Tibial nerve (tissue), 4 donors: ENCODE measurements at places on chromosomes 11 and 22.

GRCh38 chr11:83157594-83158356, 844 bp downstream of the PCF11 start:
- DNase-seq = peak; percentile 16
- peak overlapping the region; percentile 93 for H3K4me3 ChIP-seq
- H3K27me3 ChIP-seq = no peaks in the 10 kb centered on the region
- H3K36me3 ChIP-seq = no peaks in the 10 kb centered on the region
- peaks cover 15% of the 10 kb centered on the region for H3K4me1 ChIP-seq

DNA sequence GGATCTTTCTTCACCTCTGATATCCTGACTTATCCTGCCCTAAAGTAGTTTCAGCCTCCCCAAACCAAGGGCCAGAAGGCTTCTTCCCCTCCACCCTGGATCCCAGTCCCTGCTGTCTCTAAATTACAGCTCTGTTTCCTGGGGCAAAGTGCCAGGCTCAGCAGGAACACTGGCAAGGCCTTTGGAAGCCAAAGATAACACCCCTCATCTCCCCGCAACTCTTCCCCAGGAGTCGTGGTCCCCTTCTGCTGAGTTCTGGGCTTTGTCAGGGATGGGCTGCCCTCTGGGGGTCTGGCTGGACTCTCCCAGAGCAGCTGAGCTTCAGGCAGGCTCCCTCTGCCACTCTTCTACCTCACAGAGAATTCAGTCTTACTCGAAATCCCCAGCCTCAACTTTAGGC, 53.8 kb upstream of the AMPD3 start:
- H3K4me3 ChIP-seq = no peak overlapping the region
- H3K27me3 ChIP-seq = no peaks in the 10 kb centered on the region
- DNase-seq = no peak
- peaks cover 5% of the 10 kb centered on the region for H3K4me1 ChIP-seq
- no peak overlapping the region for H3K27ac ChIP-seq

DNA sequence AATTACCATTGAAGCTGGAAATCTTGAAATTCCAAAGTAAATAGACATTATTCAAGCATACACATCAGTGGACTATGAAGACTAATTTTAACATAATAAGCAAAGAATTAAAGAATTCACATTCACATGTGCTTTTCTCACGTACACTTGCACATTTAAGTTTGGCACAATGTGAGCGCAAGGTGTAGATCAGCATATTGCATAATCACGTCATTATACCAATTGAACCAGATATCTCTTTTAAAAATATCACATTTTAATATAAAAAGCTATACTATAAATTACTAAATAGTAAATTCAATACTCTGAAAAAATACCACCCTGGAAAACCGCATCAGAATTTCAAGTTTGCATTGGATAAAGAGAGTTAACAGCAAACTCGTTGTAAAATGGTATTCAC, 60.7 kb downstream of the SESN3 start:
- no peaks in the 10 kb centered on the region for H3K27me3 ChIP-seq
- H3K27ac ChIP-seq = no peak overlapping the region
- no peaks in the 10 kb centered on the region for H3K4me1 ChIP-seq
- no peak for DNase-seq
- no peak overlapping the region for H3K4me3 ChIP-seq

- H3K27ac ChIP-seq = no peak overlapping the region
- no peaks in the 10 kb centered on the region for H3K27me3 ChIP-seq
- no peaks in the 10 kb centered on the region for H3K4me1 ChIP-seq
- no peaks in the 10 kb centered on the region for H3K36me3 ChIP-seq
Observed at GRCh38 chr22:33109514-33110430, 51.6 kb upstream of the SYN3 start.

- H3K4me1 ChIP-seq = peaks cover 7% of the 10 kb centered on the region
- peak overlapping the region; percentile 47 for H3K4me3 ChIP-seq
- H3K36me3 ChIP-seq = no peaks in the 10 kb centered on the region
- H3K27ac ChIP-seq = peak overlapping the region; percentile 70
- H3K27me3 ChIP-seq = no peaks in the 10 kb centered on the region
Observed at GRCh38 chr22:36029406-36029755, 757 bp upstream of the RBFOX2 start.

- H3K27ac ChIP-seq = no peak overlapping the region
- H3K36me3 ChIP-seq = no peaks in the 10 kb centered on the region
- DNase-seq = no peak
- H3K4me1 ChIP-seq = peaks cover 4% of the 10 kb centered on the region
- H3K4me3 ChIP-seq = no peak overlapping the region
Observed at GRCh38 chr11:86787018-86787536, 13.3 kb upstream of the PRSS23 start.

DNA sequence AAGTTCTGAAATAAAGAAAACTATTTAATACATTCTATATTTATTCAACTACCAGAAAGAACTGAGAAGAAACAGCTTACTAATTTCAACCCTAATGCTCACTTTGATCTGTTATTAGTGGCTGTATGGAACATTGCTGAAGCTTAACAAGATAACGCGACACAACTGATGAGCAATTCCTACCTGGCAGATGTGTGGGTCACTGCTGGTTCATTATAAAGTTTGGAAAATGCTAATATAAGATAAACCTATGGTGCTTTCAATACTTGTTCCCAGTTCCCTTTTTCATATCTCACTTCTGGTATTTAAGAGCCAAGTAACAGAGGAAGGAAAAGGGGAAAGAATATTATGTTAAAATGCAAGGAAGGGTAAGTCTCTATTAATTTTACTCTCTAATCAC, 10.5 kb downstream of the CTSC start:
- no peaks in the 10 kb centered on the region for H3K27me3 ChIP-seq
- no peak overlapping the region for H3K27ac ChIP-seq
- no peaks in the 10 kb centered on the region for H3K4me1 ChIP-seq

DNA sequence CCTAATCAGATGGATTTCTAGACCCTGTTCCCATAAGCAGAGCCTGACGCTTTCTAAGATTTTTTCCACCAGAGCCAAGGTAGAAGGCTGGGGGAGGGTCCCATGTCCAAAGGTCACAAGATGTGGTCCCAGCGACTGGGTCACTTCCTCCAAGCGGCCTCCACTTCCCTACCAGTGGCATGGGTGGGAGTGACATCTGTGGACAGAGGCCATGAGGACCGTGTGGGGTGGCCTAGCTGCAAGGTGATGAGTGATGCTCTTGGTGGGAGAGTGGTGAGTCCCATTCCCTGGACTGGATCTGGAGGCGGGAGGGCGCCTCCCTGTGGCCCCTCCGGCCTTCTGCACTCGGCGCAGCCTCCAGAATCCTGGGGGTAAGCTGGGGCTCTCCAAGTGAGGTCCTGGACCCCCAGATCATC, 32.4 kb upstream of the PRR5 start:
- no peak for DNase-seq
- H3K36me3 ChIP-seq = no peaks in the 10 kb centered on the region
- peak overlapping the region; percentile 67 for H3K4me3 ChIP-seq
- no peaks in the 10 kb centered on the region for H3K4me1 ChIP-seq
- no peak overlapping the region for H3K27ac ChIP-seq

DNA sequence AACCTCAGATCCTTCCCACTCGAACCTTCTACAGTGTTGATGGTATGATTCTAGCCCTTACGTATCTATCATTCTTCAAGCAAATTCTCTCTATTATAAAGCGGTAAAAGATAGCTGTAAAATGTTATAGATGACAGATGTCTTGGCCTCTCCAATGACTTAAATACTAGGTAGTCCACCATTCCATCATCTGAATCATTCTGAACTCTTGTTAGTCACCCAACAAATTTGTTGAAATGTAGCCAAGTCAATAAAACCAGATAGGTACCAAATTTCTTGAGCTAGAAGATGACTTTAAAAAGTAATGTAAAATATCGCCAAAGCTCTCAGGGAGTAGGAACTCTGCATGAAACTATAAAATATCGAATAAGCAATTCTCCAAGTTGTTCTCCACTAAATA, 32.6 kb upstream of the PICALM start:
- no peaks in the 10 kb centered on the region for H3K4me1 ChIP-seq
- no peaks in the 10 kb centered on the region for H3K27me3 ChIP-seq
- H3K27ac ChIP-seq = no peak overlapping the region
- no peak overlapping the region for H3K4me3 ChIP-seq
- DNase-seq = no peak

- H3K36me3 ChIP-seq = no peaks in the 10 kb centered on the region
- no peak for DNase-seq
- H3K4me1 ChIP-seq = no peaks in the 10 kb centered on the region
- no peak overlapping the region for H3K27ac ChIP-seq
- no peak overlapping the region for H3K4me3 ChIP-seq
Observed at GRCh38 chr11:124608147-124608546, 3.1 kb upstream of the PANX3 start.

DNA sequence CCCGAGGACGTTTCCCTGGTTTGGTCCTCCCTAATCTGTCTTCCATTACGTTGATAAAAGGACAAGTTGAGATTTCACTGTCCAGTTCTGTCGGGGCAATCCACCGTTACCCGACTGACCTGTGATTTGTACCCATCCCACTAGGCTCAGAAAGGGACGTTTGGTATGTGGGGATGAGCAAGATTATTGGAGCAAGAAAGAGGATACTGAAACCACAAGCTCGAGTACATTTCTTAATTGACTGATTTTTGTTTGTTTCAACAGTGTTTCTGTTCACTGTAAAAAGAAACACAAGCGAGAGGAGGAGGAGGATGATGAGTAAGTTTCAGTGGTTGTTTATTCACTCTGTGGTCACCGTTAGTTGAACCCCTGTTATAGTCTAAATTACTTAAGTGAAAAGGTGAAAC, 969 bp downstream of the CCDC117 start:
- H3K4me1 ChIP-seq = peaks cover 12% of the 10 kb centered on the region
- DNase-seq = no peak
- H3K27me3 ChIP-seq = no peaks in the 10 kb centered on the region
- peak overlapping the region; percentile 99 for H3K27ac ChIP-seq
- no peaks in the 10 kb centered on the region for H3K36me3 ChIP-seq
- H3K4me3 ChIP-seq = peak overlapping the region; percentile 66

- no peak for DNase-seq
- H3K36me3 ChIP-seq = no peaks in the 10 kb centered on the region
- H3K4me3 ChIP-seq = no peak overlapping the region
- H3K27ac ChIP-seq = no peak overlapping the region
- no peaks in the 10 kb centered on the region for H3K4me1 ChIP-seq
Observed at GRCh38 chr11:130718120-130718519, 198.2 kb downstream of the SNX19 start.

- DNase-seq = no peak
- H3K27ac ChIP-seq = no peak overlapping the region
- H3K4me1 ChIP-seq = no peaks in the 10 kb centered on the region
- H3K4me3 ChIP-seq = no peak overlapping the region
Observed at GRCh38 chr22:26124991-26125725, 44.1 kb upstream of the SEZ6L start.

GRCh38 chr22:20885017-20885556, 26.3 kb downstream of the SNAP29 start:
- peaks cover 6% of the 10 kb centered on the region for H3K36me3 ChIP-seq
- H3K27ac ChIP-seq = no peak overlapping the region
- no peak overlapping the region for H3K4me3 ChIP-seq
- no peaks in the 10 kb centered on the region for H3K27me3 ChIP-seq
- DNase-seq = no peak

GRCh38 chr11:11969380-11970215, 38.8 kb downstream of the DKK3 start:
- no peak overlapping the region for H3K4me3 ChIP-seq
- H3K4me1 ChIP-seq = peaks cover 80% of the 10 kb centered on the region
- DNase-seq = no peak
- H3K27me3 ChIP-seq = no peaks in the 10 kb centered on the region

DNA sequence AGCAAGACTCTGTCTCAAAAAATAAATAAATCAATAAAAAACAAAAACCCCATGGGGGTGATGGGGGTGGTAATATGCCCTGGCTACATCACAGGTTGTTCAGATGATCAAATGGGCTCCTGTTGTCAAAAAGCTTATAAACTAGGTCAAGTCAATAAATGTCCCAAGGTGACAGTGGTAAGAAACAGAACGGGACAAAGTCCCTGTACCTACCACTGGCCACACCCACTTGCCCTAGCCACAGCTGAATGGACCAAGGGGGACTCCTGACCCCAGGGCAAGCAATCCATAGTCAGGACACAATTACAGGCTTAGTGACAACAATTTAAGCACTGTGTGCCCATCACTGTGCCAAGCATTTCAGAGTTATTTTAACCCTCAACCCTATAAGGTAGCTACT, 6.0 kb downstream of the NAGA start:
- no peak for DNase-seq
- no peaks in the 10 kb centered on the region for H3K27me3 ChIP-seq
- no peak overlapping the region for H3K27ac ChIP-seq
- no peak overlapping the region for H3K4me3 ChIP-seq
- H3K36me3 ChIP-seq = peaks cover 14% of the 10 kb centered on the region
- peaks cover 8% of the 10 kb centered on the region for H3K4me1 ChIP-seq

GRCh38 chr22:26398741-26399153, 30.3 kb upstream of the ASPHD2 start:
- H3K27me3 ChIP-seq = peaks cover 8% of the 10 kb centered on the region
- no peaks in the 10 kb centered on the region for H3K36me3 ChIP-seq
- H3K4me3 ChIP-seq = no peak overlapping the region
- no peaks in the 10 kb centered on the region for H3K4me1 ChIP-seq
- no peak overlapping the region for H3K27ac ChIP-seq

DNA sequence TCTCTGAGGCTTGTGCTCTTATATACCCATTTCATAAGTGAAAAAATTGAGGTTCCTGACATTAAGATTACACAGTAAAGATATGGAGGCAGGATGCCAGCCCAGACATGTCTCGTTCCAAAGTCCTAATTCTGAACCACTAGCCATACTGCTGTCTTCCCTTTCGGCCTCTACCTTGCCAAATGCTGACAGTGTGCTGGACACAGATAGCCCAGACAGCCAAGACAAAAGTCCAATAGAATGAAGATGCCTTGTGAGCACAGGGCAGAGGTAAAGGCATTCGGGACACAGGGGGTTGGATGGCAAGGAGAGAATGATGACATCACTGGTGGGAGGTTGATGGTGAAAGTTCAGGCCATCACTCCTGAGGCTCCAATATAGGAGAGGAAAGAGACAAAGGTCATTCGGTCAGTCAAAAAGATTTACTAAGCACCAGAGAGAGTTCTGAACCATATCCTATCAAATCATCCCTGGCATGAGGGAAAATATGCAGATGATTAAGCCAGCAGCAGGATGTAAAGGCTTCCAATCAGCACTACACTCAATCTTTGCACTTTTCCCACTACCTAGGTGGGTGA, 174.0 kb upstream of the MTMR2 start:
- no peak overlapping the region for H3K4me3 ChIP-seq
- DNase-seq = no peak
- peaks cover 5% of the 10 kb centered on the region for H3K4me1 ChIP-seq
- no peaks in the 10 kb centered on the region for H3K27me3 ChIP-seq

DNA sequence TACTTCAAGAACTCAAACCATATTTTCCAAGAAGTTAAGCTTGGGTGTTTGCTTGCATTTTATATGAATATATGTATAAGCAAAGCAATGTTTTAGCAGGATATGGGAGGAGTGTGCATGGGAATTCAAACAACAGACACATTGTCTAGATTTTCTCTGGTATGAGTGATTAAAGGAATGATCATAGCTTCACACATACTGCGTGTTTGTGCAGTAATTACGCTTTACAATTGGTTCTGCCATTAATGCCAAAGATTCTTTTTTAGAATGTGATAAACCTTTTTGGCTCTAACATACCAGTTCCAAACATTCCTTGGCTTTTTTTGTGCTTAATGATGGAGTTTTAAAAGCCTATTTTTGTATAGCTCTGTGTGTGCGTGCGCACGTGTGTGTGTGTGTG, 54.0 kb downstream of the CCDC34 start:
- no peaks in the 10 kb centered on the region for H3K27me3 ChIP-seq
- DNase-seq = no peak
- H3K4me3 ChIP-seq = no peak overlapping the region
- H3K27ac ChIP-seq = no peak overlapping the region
- H3K4me1 ChIP-seq = no peaks in the 10 kb centered on the region

GRCh38 chr11:125085301-125086081, 22.4 kb downstream of the SLC37A2 start:
- H3K36me3 ChIP-seq = no peaks in the 10 kb centered on the region
- no peak for DNase-seq
- no peaks in the 10 kb centered on the region for H3K4me1 ChIP-seq
- no peak overlapping the region for H3K4me3 ChIP-seq
